ENCODE measurements at places on chromosomes 1 and 21.

GRCh38 chr1:98389809-98390208 lies 271.7 kb upstream of the SNX7 start:
- DNase-seq = no peak

- no peak for DNase-seq
These were observed 18.9 kb downstream of the SLC30A10 start for GRCh38 chr1:219909476-219909875.

DNA sequence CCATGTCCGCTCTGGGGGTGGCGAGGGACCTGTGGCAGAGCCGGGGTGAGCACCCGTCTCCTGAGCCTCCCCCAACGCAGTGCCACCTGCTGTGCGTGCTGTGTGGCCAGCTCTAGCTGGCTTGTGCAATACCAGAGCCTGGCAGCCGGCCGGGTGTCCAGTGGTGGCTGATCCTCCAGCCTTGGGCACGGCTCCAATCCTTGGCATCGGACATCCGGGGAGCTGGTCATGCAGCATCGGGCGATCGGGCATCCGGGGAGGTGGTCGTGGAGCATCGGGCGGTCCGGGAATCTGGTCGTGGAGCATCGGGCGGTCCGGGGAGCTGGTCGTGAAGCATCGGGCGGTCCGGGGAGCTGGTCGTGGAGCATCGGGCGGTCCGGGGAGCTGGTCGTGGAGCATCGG lies 8.1 kb downstream of the SLX9 start:
- no peak for DNase-seq

DNA sequence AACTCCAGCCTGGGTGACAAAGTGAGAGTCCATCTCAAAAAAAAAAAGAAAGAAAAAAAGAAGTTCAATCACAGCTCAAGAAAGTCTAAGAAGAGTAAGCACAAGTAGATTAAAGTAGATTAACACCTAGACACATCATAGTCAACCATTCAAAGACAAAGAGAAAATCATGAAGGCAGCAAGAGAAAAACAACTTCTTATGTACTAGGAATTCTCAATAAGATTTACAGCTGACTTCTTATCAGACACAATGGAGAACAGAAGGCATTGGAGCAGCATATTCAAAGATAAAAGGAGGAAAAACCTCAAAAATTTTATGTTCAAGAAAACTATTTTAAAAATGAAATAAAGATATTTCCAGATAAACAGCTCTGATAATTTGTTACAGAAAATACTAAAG lies 147.3 kb downstream of the LBR start:
- no peak for DNase-seq

GRCh38 chr1:43451701-43452532 lies 1.8 kb downstream of the HYI start:
- DNase-seq = no peak

GRCh38 chr21:46189959-46190490 lies 5.8 kb upstream of the SPATC1L start:
- DNase-seq = no peak

DNA sequence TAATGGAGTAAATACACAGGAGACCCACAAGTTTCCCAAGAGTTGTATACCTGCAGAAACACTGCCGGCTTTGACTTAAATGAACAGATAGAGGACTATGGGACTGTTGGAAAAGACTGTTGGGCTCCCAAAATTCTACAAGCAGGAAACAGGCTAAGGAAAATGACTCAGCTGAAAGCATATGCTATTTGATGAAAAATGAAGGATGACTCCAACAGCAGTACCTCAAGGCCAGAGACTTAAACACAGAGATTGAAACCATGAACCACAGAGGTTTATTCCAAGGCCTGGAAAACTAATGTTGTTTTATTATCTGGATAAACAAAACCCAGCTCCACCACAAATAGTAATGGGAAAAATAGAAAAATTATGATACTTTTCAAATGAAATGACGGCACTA lies 187.7 kb downstream of the TNFSF18 start:
- no peak for DNase-seq

- DNase-seq = no peak
These were observed 4.2 kb upstream of the BSDC1 start for GRCh38 chr1:32398401-32398800.

DNA sequence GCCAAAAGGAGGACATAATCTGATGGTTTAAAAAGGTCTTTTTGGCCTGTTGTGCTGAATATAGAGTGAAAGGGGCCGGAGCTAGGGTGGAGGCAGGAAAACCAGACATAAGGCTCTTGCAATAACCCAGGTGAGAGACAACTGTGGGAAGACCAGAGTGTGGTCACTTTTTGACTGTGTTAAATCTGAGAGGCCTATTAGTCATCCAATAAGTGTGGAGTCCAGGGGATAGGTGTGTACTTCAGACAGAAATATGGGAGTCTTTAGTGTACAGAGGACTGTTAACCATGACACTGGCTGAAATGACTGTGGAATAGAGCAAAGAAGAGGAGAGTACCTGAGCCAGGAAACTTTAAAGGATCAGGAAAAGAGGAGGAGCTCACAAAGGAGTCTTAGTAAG lies 89.3 kb downstream of the VAV3 start:
- DNase-seq = no peak

- no peak for DNase-seq
These were observed 94.5 kb downstream of the EPHB2 start for GRCh38 chr1:22804969-22805671.

DNA sequence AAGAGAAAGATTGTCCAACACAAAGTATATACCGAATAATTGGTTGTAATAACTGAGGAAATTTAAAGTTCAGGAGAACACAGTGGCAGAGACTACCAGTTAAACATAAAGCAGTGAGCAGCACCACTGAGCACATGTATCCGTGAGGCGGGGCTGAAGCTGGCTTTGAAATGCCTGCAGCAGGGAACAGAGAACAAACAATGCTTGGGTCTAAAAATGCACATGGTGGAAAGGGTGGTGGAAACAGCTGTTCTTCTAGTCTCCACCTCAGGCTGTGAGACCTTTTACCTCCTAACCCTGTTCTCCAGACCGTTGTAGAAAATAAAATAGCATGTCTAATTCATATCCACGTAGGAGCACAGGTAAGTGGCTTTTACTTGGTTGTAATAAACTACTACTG lies 7.7 kb upstream of the GNG4 start:
- DNase-seq = no peak

- no peak for DNase-seq
These were observed 38.6 kb upstream of the ADAMTS1 start for GRCh38 chr21:26883768-26884167.

DNA sequence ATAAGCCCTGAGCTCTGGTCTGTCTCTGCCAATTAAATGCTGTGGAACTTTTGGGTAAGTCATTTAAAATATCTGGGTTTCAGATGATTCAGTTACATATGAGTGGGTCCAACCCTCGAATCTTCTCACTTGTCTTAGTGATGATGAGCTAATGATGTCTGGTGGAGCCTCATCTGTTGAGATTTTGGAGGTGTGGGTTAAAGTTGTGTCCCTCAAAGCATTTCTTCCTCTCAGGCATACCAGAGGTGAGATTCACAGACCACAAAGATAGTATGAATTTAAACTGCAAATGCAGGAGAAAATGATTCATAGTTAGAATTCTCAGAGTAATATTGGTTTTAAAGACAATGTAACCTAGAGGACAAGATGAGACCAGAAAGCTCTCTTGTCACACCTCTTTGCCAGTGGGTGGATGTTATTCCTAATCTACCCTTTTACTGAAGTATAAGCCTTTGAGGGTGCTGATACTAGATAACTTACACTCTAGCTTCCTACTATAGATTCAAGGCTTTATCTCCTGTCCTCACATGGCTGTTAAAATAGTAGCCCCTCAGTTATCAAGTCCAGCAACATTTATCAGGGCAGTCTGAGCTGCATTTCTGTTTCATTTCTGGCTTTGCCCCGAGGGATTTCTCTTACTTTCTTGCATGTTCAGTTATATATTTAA lies 90.7 kb downstream of the MT1HL1 start:
- no peak for DNase-seq

- DNase-seq = no peak
These were observed 61.0 kb upstream of the ATP1A1 start for GRCh38 chr1:116311756-116312680.

DNA sequence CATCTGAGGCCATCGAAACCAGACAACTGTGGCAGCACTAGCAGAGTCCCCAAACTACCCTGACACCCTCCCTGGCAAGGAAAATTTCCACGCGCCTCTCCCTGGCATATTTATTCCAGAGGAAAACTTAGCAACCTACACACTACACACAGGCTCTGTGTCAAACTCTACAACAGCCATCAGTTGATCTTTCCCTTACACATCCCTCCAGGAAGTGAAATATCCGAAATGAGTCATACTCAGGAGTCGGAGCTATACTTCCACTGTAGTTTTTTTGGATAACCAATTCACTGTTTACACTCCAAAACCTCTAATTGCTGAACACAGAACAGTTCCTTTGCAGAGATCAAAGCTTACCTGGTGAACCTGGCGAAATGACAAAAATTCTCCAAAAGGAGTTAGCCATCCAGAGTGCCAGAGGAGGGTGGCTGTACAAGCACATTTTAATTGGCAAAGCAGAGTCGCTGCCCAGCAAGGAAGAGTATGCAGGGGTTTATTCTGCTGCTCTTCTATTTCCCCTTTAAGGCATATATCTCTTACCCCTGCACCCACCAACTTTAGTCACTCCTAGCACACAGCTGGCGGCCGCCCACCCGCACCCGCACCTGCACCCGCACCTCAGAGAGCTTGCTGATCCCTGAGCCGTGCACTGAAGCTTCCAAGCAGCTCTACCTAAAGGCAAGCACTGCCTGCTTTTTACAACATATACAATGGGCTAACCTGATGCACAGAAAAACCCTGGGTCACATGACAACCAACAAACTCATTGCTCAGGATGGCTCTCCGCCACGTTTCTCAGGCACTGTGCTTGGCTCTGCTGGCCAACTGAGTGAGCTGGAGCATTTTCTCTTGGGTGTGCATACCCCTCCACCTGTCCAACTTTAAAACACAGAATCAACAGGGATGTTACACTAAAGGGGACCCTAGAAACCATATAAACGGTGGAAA lies 54.9 kb downstream of the CAPZB start:
- no peak for DNase-seq

DNA sequence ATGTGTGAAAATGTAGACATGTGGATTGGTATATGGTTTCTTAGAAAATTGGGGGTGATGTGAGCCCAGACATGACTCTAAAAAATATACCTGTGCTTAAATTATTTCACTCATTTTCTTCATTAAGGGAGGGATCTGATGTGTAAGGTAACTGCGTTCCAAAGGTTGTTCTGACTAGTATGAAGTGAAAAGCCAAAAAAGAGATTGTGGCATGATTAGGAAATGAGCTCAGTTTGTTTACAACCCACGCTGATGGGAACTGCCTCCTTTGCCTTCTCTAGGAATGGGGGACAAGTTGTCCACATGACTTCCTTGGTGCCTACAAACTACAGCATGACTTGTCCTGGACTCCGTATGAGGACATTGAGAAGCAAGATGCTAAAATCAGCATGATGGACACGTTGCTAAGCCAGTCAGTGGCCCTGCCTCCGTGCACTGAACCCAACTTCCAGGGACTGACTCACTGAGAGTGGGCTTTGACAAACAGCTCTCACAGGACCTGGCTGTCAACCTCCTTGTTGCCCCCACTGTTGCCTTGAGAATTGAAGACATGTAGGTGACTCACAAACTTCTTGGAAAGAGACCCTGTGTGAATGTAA lies 8.0 kb downstream of the C1orf50 start:
- DNase-seq = no peak

DNA sequence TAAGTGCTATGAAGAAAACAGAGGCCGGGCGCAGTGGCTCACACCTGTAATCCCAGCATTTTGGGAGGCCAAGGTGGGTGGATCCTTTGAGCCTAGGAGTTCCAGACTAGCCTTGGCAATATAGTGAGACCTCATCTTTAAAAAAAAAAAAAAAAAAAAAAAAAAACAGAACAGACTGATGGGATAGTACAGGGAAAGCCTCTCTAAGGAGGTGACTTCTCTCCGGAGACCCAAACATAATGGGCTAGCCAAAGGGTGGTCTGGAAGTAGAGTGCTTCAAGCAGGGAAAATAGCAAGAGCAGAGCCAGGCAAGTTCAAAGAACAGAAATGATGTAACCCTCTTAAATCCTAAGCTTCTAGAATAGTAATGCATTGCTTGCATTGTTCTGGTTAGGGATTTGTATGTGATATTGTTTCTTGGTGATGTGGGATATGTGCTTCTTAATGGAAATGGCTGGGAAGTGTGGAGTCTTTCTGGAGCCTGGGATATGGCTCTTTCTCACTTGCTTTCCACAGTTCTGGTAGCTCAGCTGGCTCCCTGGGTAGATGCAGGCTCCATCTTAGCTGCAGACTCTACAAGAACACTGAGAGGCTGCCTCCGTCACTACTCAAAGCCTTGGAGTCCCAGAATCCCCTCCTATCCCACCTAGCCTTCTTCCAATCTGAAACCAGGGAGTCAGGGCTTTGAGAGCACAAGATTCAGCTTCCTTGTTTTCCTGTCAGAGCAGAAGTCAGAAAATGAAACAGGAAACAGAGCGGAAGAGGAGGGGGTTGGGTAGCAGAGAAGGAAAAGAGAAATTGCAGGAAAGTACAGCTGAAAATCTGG lies 1.9 kb upstream of the PIGV start:
- DNase-seq = no peak

DNA sequence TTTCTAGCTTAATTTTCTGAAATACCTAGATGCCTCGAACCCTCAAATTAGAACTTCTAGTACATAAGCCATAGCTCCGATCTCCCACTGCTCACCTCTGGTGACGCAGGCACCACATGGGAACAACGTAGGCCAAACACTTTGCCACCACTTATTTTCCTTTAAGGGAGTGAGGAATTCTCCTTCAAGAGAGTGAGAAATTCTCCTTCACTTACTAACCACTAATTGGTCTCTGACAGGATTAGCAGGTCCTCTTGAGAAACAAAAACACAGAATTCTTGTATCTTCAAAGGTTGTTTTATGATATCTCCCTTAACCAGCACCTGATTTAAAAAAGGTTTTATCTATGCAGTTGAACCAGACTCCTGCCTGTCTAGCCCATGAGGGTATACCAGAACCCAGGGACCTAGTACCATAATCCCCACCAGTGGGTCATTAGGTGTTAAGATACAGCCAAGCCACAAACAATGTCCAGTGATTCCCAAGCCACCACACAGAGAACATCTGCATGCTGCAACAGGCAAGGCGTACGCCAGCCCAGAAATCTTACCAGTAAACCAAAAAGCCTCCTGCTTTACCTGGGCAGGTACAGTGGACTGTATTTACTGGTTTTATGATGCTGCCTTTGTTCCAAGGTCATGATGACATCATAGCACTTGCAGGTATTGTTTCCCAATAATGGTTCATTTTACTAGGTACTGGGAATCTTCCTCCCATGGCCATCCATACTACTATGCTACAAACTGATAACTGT lies 20.3 kb upstream of the CXADR start:
- no peak for DNase-seq

DNA sequence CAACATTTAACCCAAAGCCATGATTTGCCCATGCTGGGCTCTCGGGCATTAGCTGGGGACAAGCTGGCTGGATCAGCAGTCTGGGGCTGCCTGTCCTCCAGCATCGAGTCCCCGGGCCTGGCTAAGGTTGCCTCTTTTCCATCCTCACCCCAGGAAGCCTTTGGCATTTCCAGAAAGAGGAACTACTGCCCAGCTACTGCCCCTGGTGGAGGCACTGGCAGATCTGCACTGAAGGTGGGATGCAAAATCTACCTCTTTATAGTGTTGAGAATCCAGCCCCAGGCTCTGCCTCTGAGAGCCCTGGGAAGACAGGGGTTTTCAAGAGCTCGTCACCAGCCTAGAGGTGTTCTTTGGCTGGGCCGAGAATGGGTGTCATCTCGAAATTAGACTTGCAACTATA lies 635.9 kb downstream of the MATN1 start:
- no peak for DNase-seq

- no peak for DNase-seq
These were observed 203.4 kb downstream of the ZNF648 start for GRCh38 chr1:181858135-181858534.

GRCh38 chr1:4681026-4681425 lies 26.6 kb downstream of the AJAP1 start:
- DNase-seq = no peak

Data from stimulated activated CD4-positive, alpha-beta T cell treated with anti-CD3 and anti-CD28 coated beads, Interleukin-1b, Interleukin-23, amount 100 ng/mL, for 4 hours (primary cell).